Left ventricle myocardium superior (tissue), 1 donor: ENCODE measurements at places on chromosomes 12 and 14. TPM values are rescaled to one million over a fixed set of nuclear protein-coding genes. Genes with fewer than 3 reads are reported as not detected.

POLE2 gene
- total RNA-seq = 0.40 TPM

PPP1R36 gene
- total RNA-seq = not detected

GPRC5D gene
- not detected for total RNA-seq

SLC38A4 gene
- 2.1 TPM for total RNA-seq

SIX6 gene
- not detected for total RNA-seq

GRCh38 chr12:94284046-94284445 lies 135.7 kb downstream of the PLXNC1 start:
- no peak for DNase-seq

DNA sequence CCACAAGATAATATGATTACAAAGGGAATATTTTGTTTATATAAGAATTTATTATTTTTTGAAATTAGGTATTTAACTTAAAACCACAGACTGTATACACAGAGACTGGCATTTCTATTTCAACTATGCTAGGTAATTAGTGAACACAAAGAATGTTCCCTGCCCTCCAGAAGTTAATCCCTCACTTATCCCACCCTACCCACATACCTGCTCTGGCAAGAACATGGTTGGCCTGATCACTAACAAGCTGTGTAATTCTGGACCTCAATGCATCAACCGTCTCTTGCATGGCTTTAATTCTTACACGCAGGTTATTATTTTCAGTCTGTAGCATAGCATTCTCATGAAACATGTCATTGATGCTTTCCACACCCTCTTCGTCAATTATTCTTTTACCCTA lies 85.9 kb downstream of the KIF21A start:
- no peak for DNase-seq

GRCh38 chr14:51260225-51260624 lies 20.2 kb downstream of the TMX1 start:
- no peak for DNase-seq

DNA sequence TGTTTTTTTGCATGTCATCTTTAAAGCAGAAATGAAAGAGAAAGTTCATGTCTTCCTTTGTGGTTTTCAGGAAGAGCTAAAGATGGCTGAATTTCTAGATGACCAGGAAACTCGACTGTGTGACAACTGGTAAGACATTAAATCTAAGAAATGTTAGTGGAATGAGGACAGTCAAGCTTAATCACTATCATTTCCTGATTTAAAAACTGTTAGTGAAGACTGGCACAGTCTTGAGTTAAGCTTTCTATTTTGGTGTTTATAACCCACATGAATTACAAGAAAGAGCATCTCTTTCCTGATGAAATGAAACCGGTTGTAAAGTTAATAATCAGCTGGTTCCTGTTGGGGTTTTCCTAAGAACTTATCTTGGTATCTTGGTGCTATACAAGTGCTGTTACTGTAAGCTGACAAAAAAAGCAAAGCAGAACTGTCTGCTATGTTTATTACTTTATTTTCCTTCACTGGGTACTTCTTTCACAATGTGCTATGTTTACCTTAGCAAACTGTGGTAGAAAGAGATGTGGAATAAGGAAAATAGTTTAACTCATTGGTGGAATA lies 5.2 kb downstream of the TRAFD1 start:
- no peak for DNase-seq

GRCh38 chr12:64229796-64230195 lies 7.7 kb upstream of the KICS2 start:
- no peak for DNase-seq

DNA sequence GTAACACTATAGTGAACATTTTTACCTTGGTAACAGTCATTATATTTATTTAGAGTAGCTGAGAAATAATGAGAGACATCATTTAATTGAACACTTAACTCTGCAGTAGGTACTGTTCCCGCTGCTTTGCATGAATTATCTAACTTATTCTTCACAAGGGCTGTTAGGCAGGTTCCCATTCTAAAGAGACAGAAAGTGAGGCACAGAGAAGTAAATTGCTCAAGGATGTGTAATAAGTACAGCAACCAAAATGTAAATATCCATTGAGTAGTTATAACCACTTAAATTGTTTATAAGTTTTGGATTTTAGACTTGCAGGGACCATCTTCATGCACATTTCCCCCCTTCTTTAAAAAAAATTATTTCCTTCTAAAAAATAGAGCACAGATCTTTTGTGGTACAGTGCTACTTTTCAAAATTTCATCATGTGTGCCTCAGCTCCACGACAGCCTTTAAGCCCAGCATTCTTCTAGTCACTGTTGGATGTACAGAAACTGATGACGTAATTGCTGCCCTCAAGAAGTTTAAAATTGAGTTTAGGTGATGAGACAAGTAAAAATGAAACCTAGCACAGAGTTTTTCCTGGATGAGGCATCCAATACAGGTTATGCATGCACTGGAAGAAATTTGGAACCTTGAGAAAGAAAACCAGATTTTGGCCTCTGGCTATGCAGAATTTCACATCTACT lies 6.0 kb upstream of the MANSC4 start:
- no peak for DNase-seq

GRCh38 chr14:54133896-54134295 lies 177.3 kb upstream of the BMP4 start:
- no peak for DNase-seq
